Thoracic aorta (tissue), 2 donors: ENCODE measurements at places on chromosomes 4 and X. TPM values are rescaled to one million over a fixed set of nuclear protein-coding genes. Genes with fewer than 3 reads are reported as not detected.

The GPR34 gene
- 38.6 TPM for total RNA-seq

- H3K4me1 ChIP-seq = peaks cover 66% of the 10 kb centered on the region
- no peaks in the 10 kb centered on the region for H3K27me3 ChIP-seq
- H3K4me3 ChIP-seq = no peak overlapping the region
- DNase-seq = no peak
Observed at GRCh38 chr4:1036976-1037810, 25.8 kb downstream of the FGFRL1 start.

- no peaks in the 10 kb centered on the region for H3K27me3 ChIP-seq
- H3K27ac ChIP-seq = no peak overlapping the region
- no peaks in the 10 kb centered on the region for H3K4me1 ChIP-seq
- no peak overlapping the region for H3K4me3 ChIP-seq
- no peak for DNase-seq
- no peaks in the 10 kb centered on the region for H3K36me3 ChIP-seq
Observed at GRCh38 chrX:138858951-138859350, 147.4 kb upstream of the FGF13 start.

The MAOB gene
- 24.6 TPM for total RNA-seq

GRCh38 chrX:23945206-23945605, 37.4 kb downstream of the CXorf58 start:
- no peak for DNase-seq
- H3K4me3 ChIP-seq = no peak overlapping the region
- H3K36me3 ChIP-seq = no peaks in the 10 kb centered on the region
- H3K4me1 ChIP-seq = no peaks in the 10 kb centered on the region
- no peaks in the 10 kb centered on the region for H3K27me3 ChIP-seq

The RAB40A gene
- total RNA-seq = 4.3 TPM

The HEPH gene
- 95.7 TPM for total RNA-seq

GRCh38 chr4:45578874-45579273, 545.0 kb downstream of the GABRG1 start:
- no peaks in the 10 kb centered on the region for H3K4me1 ChIP-seq
- no peak overlapping the region for H3K4me3 ChIP-seq
- no peak for DNase-seq
- H3K36me3 ChIP-seq = no peaks in the 10 kb centered on the region
- no peak overlapping the region for H3K27ac ChIP-seq
- no peaks in the 10 kb centered on the region for H3K27me3 ChIP-seq

- H3K36me3 ChIP-seq = no peaks in the 10 kb centered on the region
- no peak overlapping the region for H3K27ac ChIP-seq
- H3K4me3 ChIP-seq = no peak overlapping the region
- no peaks in the 10 kb centered on the region for H3K4me1 ChIP-seq
- no peak for DNase-seq
- H3K27me3 ChIP-seq = no peaks in the 10 kb centered on the region
Observed at GRCh38 chrX:12367254-12367653, 229.0 kb downstream of the FRMPD4 start.

DNA sequence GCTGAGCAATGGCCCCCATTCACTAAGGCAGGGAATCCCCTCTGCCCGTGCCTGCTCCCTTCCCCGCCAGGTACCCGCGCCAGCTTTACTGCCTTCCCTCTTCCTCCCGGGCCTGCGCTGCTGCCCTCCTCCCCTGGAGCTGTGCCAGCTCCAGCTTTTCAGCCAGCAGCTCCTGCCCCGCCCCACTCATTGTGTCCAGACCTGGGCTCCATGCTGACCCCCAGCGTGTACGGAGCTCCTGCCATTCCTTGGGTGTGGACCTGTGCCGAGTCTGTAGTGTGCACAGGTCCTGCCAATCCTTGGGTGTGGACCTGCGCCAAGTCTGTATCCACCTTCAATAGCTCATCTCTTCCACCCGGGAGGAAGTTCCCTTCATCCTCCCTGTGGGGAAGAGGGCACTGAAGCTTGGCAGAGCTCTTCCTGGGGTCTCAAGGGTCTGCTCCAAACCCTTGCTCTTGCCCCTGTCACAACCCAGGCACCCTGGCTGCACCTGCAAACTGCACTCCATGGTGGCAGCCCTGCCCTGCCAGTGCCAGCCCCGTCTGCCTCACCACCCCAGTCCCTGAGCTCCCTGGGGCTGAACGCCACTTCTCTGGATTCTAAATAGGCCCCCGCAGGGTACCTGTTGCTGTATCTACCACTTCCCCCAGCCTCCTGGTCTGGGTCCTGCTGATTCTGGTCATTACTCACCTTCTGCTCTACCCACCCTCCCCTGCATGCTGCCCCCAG, 63.9 kb downstream of the TRMT44 start:
- no peak for DNase-seq
- H3K27ac ChIP-seq = no peak overlapping the region
- H3K27me3 ChIP-seq = no peaks in the 10 kb centered on the region
- peaks cover 56% of the 10 kb centered on the region for H3K4me1 ChIP-seq
- no peaks in the 10 kb centered on the region for H3K36me3 ChIP-seq

The CEP135 gene
- 5.3 TPM for total RNA-seq

- no peaks in the 10 kb centered on the region for H3K27me3 ChIP-seq
- H3K27ac ChIP-seq = no peak overlapping the region
- H3K36me3 ChIP-seq = no peaks in the 10 kb centered on the region
- H3K4me3 ChIP-seq = no peak overlapping the region
- no peak for DNase-seq
Observed at GRCh38 chr4:106909486-106910188, 126.5 kb downstream of the DKK2 start.

DNA sequence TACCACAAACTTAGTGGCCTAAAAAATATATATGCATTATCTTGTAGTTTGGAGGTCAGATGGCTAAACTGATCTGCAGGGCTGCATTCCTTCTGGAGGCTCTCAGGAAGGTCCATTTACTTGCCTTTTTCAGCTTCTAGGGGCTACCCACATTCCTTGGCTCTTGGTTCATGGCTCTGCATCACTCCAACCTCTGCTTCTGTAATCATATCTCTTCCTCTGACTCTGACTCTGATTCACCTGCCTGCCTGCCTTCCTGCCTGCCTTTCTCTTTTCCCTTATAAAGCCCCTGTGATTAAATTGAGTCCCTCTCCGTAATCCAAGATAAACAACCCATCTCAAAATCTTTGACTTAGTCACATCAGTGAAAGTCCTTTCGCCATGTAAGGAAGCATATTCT, 25.0 kb upstream of the FRMPD4 start:
- no peak overlapping the region for H3K27ac ChIP-seq
- no peaks in the 10 kb centered on the region for H3K27me3 ChIP-seq
- no peak overlapping the region for H3K4me3 ChIP-seq
- DNase-seq = no peak
- H3K36me3 ChIP-seq = no peaks in the 10 kb centered on the region
- no peaks in the 10 kb centered on the region for H3K4me1 ChIP-seq
